Stimulated activated CD8-positive, alpha-beta memory T cell treated with anti-CD3 and anti-CD28 coated beads, Interleukin-4, amount 100 ng/mL, for 24 hours (primary cell): ENCODE measurements at places on chromosomes 7 and 10.

DNA sequence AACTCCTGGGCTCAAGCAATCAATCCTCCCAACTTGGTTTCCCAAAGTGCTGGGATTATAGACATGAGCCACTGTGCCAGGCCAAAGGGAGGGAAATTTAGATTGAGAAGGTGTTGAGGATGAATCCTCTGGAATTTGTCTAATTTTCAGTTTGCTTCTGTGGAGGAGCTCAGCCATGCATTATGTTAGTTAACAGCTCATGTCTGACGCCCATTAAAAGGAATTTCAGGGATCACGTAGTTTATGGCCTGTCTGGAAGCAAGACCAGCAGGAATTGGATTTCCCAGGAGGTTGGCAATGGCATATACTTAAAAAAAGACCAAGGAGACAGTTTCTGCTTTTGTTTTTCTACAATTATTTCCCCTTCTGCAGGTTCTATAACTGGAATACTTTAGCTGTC, 165.7 kb downstream of the OTUD1 start:
- no peak for DNase-seq

- DNase-seq = no peak
Observed at GRCh38 chr10:70190102-70190501, 19.8 kb upstream of the SAR1A start.

DNA sequence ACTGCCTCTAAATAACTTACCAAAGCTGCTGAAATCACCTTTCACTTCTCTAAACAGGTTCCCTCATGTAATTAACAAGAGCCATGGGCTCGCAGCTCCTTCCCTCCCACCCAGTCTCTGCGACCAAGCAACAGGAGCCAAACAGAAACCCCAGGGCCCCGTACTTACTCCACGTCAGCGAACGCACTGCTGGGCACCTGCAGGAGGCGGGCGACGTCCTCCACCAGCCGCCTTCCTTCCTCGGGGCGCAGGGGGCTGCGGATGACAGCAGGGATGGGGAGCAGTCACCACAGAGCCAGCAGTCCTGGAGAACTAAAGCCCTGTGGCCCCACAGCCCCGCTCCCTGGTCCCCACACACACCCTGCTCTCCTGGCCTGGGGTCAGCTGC, 477.0 kb downstream of the PTPRN2 start:
- DNase-seq = no peak

DNA sequence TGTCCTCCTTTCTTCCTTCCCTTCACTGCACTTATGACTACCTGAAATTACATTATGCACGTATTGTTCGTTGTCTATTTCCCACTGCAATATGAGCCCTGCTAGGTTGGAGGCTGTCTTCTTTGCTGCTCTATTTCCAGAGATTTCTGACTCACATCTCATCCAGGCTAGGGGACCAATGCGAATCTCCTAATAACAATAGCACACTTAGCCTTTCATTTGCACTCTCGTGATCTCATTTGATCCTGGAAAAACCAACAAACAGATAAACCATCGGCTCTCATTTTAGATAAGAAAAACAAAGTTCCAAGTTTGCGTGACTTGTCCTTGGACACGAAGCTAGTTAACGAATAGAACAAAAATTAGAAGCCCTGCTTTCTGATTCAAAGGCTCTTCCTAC, 1.4 kb downstream of the ZNF438 start:
- DNase-seq = no peak

DNA sequence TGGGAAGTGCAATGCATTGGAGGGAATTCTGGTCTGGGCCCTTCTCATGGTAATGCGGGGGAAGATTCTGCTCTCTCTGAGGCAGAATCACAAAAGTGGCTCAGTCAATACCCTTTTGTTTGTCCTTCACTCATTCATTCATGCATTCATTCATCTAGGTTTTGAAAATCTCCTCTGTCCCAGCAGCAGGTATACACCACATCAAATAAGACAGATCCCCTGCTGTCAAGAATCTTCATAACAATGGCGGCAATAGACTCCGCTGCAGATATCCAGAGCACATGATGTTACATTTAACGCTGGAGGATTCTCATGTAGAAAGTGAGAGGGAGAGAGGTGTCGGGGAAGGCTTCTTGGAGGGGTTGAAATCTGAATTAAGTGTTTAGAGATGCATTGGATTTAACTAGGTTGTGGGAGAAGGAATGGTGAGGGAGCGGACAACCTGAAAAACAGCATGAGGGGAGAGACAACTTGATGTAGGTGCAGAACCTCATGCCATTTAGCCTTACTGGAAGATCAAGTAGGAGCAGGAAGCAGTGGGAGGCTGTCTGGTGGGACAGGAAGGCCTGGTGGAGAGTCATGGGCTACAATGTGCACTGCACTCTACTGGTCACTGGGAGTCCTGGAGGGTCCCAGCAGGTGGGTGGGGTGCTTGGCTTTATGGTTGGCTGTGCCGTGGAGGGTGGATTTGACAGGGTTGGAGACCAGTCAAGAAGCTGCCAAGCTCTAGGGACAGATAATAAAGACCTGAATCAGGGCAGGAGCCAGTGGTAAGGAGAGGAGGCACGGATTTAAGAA, 5.2 kb upstream of the FAM180A start:
- DNase-seq = no peak

DNA sequence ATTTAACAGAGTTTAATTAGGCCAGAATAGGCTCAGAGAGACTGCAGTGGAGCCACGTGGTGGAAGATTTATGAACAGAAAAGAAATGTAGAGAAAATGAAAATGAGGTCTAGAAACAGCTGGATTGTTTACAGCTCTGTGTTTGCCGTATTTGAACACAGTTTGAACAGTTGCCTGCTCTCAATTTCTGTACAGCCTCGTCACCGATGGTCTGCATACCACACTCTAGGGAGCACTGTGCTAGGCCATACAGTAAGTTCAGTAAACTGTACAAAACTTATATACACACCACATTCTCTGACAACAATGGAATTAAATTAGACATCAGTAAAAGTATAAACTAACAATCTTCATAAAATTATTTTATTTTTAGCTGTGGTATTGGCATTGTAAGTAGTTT, 11.1 kb upstream of the CYP2E1 start:
- no peak for DNase-seq

GRCh38 chr7:12695965-12696364, 8.5 kb downstream of the ARL4A start:
- DNase-seq = no peak

- DNase-seq = no peak
Observed at GRCh38 chr7:67625257-67625737, 628.7 kb downstream of the TYW1 start.

GRCh38 chr7:132872034-132872433, 209.9 kb downstream of the CHCHD3 start:
- no peak for DNase-seq

DNA sequence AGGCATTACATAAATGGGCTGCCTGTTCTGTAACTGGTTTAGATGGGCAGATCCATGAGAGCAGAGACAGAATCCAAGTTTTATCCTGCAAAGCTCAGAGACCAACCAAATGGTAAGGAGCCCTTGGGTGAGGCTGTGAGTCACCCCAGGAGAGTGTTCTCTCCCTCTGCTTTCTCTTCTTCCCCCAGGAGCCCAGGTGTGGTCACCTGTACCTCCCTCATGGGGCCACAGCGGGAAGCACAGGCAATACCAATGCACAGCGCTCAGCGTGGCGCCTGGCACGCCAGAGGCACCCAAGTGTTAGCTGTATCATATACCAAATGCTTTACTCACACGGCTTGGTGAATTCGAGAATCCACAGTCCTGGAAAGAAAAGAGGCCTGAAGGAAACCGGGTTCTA, 39.4 kb downstream of the CTBP2 start:
- DNase-seq = no peak

DNA sequence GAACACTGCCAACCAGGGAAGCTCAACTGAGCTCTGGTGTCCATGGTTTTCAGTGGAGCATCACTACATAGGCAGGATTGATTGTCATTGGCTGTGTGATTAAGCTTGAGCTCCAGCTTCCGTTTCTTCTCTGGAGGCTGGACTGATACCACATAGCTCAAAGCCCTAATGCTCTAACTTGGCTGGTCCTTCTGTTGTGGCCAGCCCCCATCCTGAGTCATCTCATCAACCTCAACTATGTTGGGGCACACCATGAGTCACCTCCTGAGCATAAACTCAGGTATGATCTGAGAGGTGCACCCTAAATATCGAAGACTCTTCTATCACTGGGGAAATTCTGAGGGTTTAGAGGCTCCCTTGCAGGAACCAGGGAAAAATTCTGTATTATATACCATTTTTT, 114.5 kb upstream of the INHBA start:
- DNase-seq = peak; percentile 2

DNA sequence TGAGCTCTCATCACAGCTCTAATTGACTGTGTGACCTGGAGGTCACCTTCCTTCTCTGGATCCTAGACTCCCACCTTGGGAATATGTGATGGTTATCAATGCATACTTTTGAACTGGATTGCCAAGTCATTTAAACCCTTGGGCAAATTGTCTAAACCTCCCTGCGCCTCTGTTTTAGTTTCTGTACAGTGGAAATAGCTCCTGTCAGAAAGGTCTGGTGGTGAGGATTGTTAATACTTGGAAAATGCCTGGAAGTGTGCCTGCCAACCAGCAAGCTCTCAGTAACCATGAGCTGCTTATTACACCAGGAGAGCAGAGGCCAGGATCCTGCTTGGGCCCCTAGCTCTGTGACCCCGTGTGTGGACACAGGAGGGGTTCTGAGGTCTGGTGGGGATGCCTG, 108.7 kb upstream of the PPIF start:
- DNase-seq = no peak

GRCh38 chr7:4134631-4135030, 547.5 kb upstream of the FOXK1 start:
- DNase-seq = no peak

GRCh38 chr7:132733860-132734259, 157.6 kb upstream of the PLXNA4 start:
- DNase-seq = no peak

DNA sequence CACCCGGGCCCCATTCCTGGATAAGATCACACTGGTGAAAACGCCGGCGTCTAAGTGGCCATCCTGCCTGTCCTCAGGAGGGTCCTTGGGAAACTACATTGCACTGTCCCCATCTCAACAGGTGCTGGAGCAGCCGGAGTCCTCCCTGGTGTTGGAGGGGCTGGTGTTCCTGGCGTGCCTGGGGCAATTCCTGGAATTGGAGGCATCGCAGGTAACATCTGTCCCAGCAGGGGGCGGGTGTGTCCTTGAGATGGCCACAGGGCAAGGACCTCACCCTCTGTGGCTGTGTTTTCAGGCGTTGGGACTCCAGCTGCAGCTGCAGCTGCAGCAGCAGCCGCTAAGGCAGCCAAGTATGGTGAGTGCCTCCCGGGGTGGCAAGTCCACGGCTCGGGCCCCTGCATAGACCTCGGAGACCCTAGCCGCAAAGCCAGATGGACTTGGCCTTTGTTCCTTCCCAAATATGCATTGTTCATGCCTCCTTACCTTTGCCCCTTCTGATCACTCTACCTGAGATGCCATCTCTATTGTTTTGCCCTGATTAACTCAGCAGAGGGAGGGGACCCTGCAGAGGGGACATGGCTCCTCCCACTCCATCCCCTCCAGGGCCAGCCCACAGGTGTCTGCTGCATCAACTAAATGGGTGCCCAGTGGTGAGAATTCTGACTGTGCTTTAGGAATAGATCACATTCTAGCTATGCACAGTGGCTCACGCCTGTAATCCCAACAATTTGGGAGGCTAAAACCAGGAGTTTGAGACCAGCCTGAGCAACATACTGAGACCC, 23.8 kb downstream of the ELN start:
- no peak for DNase-seq

DNA sequence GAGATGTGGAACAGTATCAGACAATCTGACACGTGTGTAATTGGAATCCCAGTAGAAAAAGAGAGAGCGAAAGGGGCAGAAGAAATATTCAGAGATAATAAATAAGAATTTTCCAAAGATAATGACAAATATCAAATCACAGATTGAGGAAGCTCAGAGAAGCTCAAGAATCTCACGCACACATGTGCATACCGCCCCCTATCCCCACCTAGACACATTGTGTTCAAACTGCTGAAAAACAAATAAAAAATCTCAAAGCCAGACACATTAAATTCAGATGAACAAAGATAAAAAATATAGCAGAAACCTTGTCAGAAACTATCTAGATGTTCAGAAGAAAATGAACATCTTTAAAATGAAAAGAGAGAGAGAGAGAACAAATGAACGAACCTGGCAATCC, 17.2 kb downstream of the SFR1 start:
- no peak for DNase-seq

- DNase-seq = no peak
Observed at GRCh38 chr7:23915236-23915635, 205.2 kb downstream of the STK31 start.

GRCh38 chr7:121302214-121302745, 26.5 kb upstream of the WNT16 start:
- no peak for DNase-seq

GRCh38 chr7:36045326-36045725, 107.7 kb upstream of the EEPD1 start:
- DNase-seq = no peak

- no peak for DNase-seq
Observed at GRCh38 chr10:44890696-44891563, 20.2 kb upstream of the TMEM72 start.

DNA sequence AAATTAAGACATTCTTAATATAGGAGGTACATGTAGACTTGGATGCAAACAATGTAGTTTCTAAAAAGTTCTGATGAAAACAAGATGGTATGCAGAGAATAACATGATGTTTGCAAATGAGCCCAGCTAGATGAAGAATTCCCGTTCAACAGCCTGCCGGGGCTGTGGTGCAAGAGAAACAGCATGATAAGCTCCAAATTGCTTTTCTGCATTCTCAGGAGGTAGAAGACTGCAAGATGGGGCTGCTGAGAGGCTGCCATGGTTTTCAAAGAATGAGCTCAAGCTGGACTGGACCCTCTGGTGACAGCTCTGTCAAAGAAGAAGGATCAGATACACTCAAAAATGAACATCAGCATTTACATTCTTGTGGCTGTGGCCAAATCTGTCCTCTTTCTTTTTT, 73.4 kb upstream of the PALS2 start:
- no peak for DNase-seq

GRCh38 chr10:74406006-74406405, 255.0 kb downstream of the ADK start:
- no peak for DNase-seq

- DNase-seq = no peak
Observed at GRCh38 chr7:103915680-103916357, 73.6 kb downstream of the RELN start.

GRCh38 chr7:98628418-98628817, 11.3 kb downstream of the NPTX2 start:
- no peak for DNase-seq

GRCh38 chr10:117542706-117543224, at the start of gene EMX2:
Gene EMX2 (plus strand): TSS chr10:117542746. CDS start chr10:117543268, 522 bp downstream.
- DNase-seq = no peak

GRCh38 chr10:980468-981093, 7.7 kb upstream of the GTPBP4 start:
- no peak for DNase-seq

GRCh38 chr7:78264105-78264504, 465.5 kb downstream of the PHTF2 start:
- no peak for DNase-seq

GRCh38 chr10:92119340-92119739, 171.5 kb downstream of the CPEB3 start:
- no peak for DNase-seq

DNA sequence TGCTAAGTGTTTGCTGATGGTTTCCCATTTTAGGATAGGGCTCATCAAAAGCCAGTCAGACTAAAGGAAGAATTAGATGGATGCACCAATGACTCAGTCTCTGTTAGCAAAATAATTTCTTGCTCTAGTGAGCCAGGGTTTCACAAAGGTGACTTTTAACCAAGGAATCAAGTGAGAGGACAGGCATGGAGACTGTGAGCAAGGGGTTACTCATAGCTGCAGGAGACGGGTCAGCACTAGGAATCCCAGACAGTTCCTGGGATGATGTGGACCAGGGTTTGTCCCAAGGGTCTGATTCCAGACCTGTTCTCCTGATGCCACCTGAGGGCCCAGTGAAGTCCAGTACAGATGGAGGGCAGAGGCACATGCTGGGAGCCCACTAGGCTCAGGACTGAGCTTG, 138.1 kb downstream of the NOC3L start:
- DNase-seq = no peak
